Activated CD4-positive, alpha-beta memory T cell treated with anti-CD3 and anti-CD28 coated beads for 36 hours (primary cell): ENCODE measurements at places on chromosomes 6 and 20.
A peak's percentile ranks its signal among the peaks of the same experiment; 100 is the strongest.

- DNase-seq: no peak
Observed at GRCh38 chr6:96659084-96659845, 96.3 kb downstream of the FHL5 start.

DNA sequence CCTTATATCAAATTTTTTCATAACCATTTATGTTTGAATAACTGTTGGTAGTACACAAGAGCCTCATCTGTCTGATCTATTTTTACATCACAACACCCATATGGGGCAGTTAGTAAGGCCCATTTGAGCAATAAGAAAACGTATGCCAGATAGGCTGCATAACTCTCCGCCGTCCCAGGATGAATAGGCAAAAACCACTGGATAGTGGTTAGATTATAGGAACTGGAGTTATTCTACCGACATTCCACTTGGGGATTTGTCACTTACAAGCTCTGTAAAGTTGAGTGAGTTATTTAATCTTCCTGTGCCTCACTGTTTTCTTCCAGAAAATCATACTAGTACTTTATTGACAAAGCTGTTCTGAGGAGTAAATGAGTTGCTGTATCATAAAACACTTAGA, 881.9 kb downstream of the QKI start:
- no peak for DNase-seq

GRCh38 chr20:59821201-59821600, 112.2 kb downstream of the SYCP2 start:
- DNase-seq: no peak

DNA sequence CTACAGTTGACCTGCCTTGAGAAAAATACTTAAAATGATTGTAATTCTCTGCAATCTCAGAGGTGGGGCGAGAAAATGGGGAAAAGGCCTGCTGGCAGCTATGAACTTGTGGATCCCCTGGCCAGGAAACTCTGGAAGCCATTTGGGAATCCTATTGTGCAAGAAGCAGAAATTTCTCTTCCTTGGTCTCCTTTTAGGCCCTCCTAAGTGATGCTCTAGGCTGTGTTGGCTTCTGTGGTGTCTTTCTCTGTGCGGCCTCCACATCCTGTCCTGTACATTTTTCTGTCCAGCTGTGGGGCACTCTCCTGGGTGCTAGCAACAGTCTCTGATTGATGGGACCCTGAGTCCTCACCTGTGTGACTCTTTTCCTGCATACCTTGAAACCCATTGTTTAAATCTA, 290.9 kb downstream of the FARS2 start:
- no peak for DNase-seq

DNA sequence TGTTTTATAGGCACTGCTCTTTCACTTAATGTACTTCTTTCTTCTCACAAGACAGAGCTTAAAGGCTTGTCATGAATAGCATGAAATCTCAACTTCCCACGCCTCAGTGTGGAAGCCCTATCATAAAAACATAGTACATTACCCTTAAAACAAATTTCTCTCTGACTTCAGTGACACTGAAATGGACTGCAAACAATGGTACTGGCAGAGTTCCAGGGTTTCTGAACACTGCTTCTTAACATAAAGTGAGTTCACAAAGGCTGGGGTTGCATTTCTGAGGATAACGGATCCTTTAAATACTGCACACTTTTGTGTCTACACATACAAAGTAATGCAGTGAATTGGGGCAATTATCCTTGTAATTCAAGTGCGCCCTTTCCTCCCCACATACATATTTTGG, 32.3 kb upstream of the PLEKHG1 start:
- no peak for DNase-seq

GRCh38 chr6:85343428-85343827, 106.5 kb upstream of the NT5E start:
- DNase-seq: no peak

DNA sequence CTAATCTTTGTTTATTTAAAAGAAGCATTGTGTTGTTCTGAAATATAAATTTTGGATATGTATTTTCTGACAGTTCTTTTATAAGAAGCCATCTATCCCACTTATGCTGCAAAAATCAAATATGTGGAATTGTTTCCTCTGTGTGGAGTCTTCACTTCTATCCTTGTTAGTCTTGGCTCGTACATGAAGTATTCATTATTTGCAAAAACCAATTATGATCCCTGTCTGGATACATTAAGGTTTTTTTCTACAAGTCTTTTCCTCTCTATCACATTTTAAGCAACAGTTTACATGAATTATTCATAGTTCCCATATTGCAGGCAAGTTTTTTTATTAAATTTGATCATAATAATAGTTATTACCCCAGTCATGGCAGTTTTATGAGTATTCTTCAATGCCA, 490.8 kb upstream of the GJE1 start:
- no peak for DNase-seq

- DNase-seq: no peak
Observed at GRCh38 chr6:118869894-118870589, 23.9 kb upstream of the ASF1A start.

GRCh38 chr20:59778615-59779200, 154.7 kb downstream of the SYCP2 start:
- DNase-seq: no peak

DNA sequence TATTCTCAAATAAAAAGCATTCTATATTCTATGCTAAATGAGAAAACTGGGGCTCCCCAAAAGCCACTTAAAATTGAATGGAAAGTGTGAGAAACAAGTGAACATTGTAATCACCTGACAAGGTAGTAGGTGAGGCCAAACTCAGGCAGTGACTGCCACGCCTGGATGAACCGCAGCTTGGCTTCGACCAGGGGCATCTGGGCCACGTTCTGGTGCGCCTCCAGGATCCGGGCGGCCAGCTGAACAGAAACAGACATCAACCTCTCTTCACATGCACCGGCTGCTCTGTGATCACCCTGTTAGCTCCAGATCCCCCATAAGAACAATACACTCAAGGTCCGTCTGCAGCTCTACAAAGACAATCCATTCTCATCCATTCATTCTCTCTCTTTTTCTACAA, 30.1 kb upstream of the LRRN4 start:
- no peak for DNase-seq

DNA sequence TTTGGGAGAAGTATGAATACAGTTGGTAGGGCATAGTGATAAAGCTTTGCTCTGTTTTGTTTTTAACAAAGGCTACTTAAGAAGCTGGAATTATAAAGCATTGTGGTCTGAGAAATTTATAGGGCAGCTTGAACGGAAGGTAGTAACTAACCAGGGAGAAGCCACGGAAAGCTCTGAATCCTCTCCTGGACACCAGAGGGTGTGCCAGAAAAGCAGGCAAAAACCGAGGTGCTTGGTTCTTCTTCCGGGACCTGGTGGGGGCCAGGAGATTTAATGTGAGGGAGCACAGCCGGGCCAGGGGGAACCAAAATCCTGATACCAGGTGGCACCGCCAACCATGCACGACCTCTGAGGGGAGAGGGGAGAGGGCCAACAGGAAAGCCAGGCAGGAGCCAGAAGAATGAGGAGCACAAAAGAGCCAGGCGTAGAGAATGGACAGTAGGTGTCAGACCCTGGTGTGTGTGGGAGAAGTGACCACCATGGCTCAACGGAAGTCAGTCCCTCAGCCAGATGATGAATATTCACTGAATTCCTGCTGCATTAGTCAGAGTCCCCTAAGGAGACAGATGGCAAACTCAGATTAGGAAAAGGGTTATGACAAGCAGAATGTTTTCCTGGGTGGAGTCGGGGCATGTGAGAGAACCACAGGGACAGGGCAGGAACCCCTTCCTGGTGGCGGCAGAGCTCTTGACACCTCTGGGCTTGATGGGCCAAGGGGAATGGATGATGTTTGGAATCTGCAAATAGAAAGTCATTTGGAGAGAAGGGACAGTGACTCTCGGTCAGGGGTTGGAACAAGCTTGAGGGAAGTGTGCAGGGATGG, 262.3 kb downstream of the ZNF217 start:
- no peak for DNase-seq

GRCh38 chr6:163835439-163836171, 421.1 kb downstream of the QKI start:
- no peak for DNase-seq

- DNase-seq: peak; percentile 72
Observed at GRCh38 chr6:139109558-139109957, 25.3 kb upstream of the HECA start.
